ENCODE measurements at places on chromosomes 13 and 19. TPM values are rescaled to one million over a fixed set of nuclear protein-coding genes. Genes with fewer than 3 reads are reported as not detected.

Gene F2RL3
- total RNA-seq: 1.6 TPM

Gene PRTN3
- total RNA-seq: not detected

Gene CALR3
- not detected for total RNA-seq

Gene ZNF561
- total RNA-seq: 8.4 TPM

Gene EFNA2
- not detected for total RNA-seq

Gene KLK8
- total RNA-seq: not detected

Gene IL11
- total RNA-seq: not detected

Gene CEACAM20
- not detected for total RNA-seq

Gene CEACAM3
- total RNA-seq: not detected

Gene CABP5
- not detected for total RNA-seq

Gene KLHL1
- total RNA-seq: 0.45 TPM

Gene ATP4B
- 585 TPM for total RNA-seq
